ENCODE measurements at places on chromosomes 2 and 18. TPM values are rescaled to one million over a fixed set of nuclear protein-coding genes. Genes with fewer than 3 reads are reported as not detected.

- no peaks in the 10 kb centered on the region for H3K36me3 ChIP-seq
- H3K4me3 ChIP-seq = no peak overlapping the region
- H3K27me3 ChIP-seq = no peaks in the 10 kb centered on the region
- H3K27ac ChIP-seq = no peak overlapping the region
- H3K4me1 ChIP-seq = no peaks in the 10 kb centered on the region
- DNase-seq = no peak
Measured at GRCh38 chr2:24469148-24469650, 21.9 kb upstream of the NCOA1 start.

- no peaks in the 10 kb centered on the region for H3K36me3 ChIP-seq
- no peak overlapping the region for H3K4me3 ChIP-seq
- H3K27ac ChIP-seq = no peak overlapping the region
- H3K27me3 ChIP-seq = no peaks in the 10 kb centered on the region
- no peaks in the 10 kb centered on the region for H3K4me1 ChIP-seq
Measured at GRCh38 chr2:18251486-18251885, 309.0 kb downstream of the RDH14 start.

Gene OXER1
- total RNA-seq = 0.98 TPM

Gene POTEC
- total RNA-seq = not detected

Gene TUBA3E
- not detected for total RNA-seq

Gene DSC3
- not detected for total RNA-seq

DNA sequence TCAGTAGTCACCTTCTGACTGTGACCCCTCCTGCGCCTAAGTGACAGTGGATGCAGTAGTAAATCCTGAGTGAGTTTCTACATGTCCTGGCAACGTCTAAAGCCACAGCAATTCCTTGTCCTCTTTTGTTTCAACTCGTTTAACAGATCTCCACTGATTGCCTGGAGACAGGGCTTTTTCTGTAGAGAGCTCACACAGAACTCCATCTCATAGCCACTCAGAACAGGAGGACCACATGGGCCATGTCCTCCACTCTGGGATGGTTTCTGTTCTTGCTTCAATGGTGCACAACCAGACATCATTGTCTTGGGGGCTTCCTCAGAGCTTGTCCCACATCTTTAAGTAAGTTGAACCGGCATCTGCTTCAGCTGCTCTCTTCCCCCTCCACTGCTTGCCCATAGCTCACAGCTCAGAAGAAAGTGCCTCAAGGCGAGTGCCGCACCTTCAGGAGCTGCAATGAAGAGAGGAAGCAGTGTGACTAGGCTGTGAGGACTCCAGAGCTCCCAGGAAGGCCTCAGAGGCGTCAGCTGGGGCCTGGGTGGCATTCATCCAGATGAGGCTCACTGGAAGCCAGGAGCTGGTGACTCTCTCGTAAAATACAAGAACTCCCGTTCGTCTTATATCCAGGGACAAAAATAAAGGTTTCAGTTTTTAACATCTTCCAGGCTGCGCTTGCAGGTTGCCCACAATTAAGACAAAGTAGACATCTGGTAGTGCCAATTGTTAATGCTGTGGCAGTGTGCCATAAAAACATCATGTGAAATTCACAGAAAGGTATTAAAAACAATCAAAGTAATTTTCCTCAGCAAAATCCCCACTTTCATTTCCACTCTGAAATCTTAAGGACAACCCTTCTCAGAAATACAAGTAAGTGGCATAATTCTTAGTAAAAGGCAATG is 37.3 kb downstream of the ST3GAL5 start:
- no peak overlapping the region for H3K27ac ChIP-seq
- no peaks in the 10 kb centered on the region for H3K27me3 ChIP-seq
- H3K4me1 ChIP-seq = peaks cover 4% of the 10 kb centered on the region
- H3K36me3 ChIP-seq = no peaks in the 10 kb centered on the region
- no peak overlapping the region for H3K4me3 ChIP-seq

Gene INHA
- total RNA-seq = not detected

- DNase-seq = no peak
- H3K4me1 ChIP-seq = no peaks in the 10 kb centered on the region
- peaks cover 3% of the 10 kb centered on the region for H3K27me3 ChIP-seq
- peak overlapping the region; percentile 61 for H3K27ac ChIP-seq
- H3K4me3 ChIP-seq = no peak overlapping the region
Measured at GRCh38 chr18:2853926-2854664, 7.3 kb downstream of the EMILIN2 start.

DNA sequence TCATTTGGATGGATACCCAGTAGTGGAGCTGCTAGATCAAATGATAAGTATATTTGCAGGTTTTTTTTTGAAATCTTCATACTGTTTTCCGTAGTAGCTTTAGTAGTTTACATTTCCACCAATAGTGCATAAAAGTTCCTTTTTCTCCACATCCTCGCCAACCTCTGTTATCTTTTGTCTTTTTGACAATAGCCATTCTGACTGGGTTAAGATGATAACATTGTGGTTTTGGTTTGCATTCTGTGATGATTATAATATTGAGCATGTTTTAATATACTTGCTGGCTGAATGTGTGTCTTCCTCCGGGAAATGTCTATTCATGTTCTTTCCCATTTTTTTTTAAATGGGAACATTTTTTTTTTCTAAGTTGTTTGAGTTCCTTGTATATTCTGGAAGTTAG is 260.0 kb downstream of the GULP1 start:
- no peak overlapping the region for H3K4me3 ChIP-seq
- no peaks in the 10 kb centered on the region for H3K27me3 ChIP-seq
- H3K36me3 ChIP-seq = no peaks in the 10 kb centered on the region
- H3K4me1 ChIP-seq = no peaks in the 10 kb centered on the region
- H3K27ac ChIP-seq = no peak overlapping the region

DNA sequence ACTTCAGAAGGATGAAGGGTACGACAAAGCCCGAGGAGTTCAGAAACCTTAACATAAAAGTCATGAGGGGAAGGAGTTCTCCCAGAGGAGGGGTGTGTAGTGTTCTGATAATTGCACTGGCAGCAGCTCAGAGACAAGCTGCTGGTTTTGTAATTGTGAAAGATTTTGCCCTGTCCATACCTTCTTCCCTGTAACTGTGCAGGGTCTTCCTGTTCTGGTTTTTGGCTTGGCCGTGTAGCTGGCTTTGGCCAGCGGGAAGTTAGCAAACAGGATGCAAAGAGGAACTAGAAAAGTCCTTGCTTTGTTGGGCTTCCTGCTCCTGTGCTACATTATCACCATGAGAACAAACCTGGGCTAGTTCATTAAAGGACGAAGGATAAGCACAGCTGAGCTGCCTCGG is 160.8 kb downstream of the LPIN1 start:
- no peaks in the 10 kb centered on the region for H3K27me3 ChIP-seq
- no peaks in the 10 kb centered on the region for H3K4me1 ChIP-seq

DNA sequence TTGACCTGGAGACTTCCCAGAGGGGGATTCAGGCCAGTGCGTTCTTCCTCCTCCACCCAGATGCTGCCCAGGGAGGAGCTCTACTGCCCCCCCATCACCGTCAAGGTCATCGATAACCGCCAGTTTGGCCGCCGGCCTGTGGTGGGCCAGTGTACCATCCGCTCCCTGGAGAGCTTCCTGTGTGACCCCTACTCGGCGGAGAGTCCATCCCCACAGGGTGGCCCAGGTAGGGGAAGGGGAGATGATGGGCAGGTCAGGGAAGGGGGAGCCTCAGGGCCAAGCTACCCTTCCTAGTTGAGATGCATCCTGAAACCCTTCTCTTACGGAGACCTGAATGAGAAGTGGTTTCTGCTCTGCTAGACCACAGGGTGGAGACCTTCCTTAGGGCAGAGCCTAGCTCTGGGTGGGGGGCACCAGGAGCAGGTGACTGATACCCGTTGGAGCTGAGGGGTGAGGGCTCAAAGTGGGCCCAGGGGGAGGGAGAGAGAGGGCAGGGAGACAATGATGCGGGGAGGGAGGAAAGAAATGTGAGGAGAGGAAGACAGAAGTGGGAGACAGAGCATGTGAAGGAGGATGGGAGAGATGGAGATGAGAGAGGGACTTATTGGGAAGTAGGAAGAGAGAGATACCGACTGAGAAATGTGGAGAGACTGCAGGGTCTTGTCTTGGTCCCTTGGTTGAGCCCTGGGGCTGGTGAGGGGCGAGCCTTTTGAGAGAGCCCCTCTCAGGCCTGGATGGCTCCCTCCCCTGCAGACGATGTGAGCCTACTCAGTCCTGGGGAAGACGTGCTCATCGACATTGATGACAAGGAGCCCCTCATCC is 159.4 kb downstream of the DYSF start:
- H3K27me3 ChIP-seq = no peaks in the 10 kb centered on the region
- H3K4me3 ChIP-seq = no peak overlapping the region
- no peak overlapping the region for H3K27ac ChIP-seq
- H3K36me3 ChIP-seq = no peaks in the 10 kb centered on the region

GRCh38 chr2:158773121-158773520 is 22.0 kb upstream of the DAPL1 start:
- no peak for DNase-seq
- H3K27ac ChIP-seq = no peak overlapping the region
- H3K27me3 ChIP-seq = no peaks in the 10 kb centered on the region
- no peaks in the 10 kb centered on the region for H3K36me3 ChIP-seq
- H3K4me1 ChIP-seq = no peaks in the 10 kb centered on the region
- no peak overlapping the region for H3K4me3 ChIP-seq

- H3K36me3 ChIP-seq = no peaks in the 10 kb centered on the region
- DNase-seq = no peak
- H3K27ac ChIP-seq = no peak overlapping the region
- no peaks in the 10 kb centered on the region for H3K4me1 ChIP-seq
- H3K4me3 ChIP-seq = no peak overlapping the region
- H3K27me3 ChIP-seq = no peaks in the 10 kb centered on the region
Measured at GRCh38 chr2:66507673-66508201, 72.8 kb downstream of the MEIS1 start.

Gene CAPN14
- 0.33 TPM for total RNA-seq

- DNase-seq = no peak
- no peak overlapping the region for H3K4me3 ChIP-seq
- H3K27me3 ChIP-seq = no peaks in the 10 kb centered on the region
- no peaks in the 10 kb centered on the region for H3K4me1 ChIP-seq
- H3K27ac ChIP-seq = no peak overlapping the region
- H3K36me3 ChIP-seq = no peaks in the 10 kb centered on the region
Measured at GRCh38 chr18:48569139-48569914, 30.5 kb downstream of the CTIF start.

Gene MORN2
- 11.4 TPM for total RNA-seq

Gene INHBB
- 35.0 TPM for total RNA-seq

DNA sequence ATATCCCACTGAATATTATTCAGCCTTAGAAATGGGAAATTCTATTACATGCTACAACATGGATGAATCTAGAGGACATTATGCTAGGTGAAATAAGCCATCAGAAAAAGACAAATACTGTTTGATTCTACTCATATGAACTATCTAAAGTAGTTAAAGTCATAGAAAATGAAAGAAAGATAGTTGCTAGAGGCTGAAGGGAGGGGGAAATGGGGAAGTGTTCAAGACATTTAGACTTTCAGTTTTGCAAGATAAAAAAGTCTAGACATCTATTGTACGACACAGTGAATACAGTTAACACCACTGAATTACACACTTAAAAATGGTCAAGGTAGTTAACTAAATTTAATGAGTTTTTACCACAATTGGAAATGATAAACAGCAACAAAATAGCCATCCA is 835.9 kb upstream of the CHAC2 start:
- H3K27me3 ChIP-seq = no peaks in the 10 kb centered on the region
- H3K27ac ChIP-seq = no peak overlapping the region
- DNase-seq = no peak
- no peaks in the 10 kb centered on the region for H3K4me1 ChIP-seq

- peaks cover 23% of the 10 kb centered on the region for H3K27me3 ChIP-seq
- H3K36me3 ChIP-seq = no peaks in the 10 kb centered on the region
- no peaks in the 10 kb centered on the region for H3K4me1 ChIP-seq
- H3K4me3 ChIP-seq = peak overlapping the region; percentile 69
- no peak overlapping the region for H3K27ac ChIP-seq
Measured at GRCh38 chr2:241803387-241804325, 5.3 kb upstream of the NEU4 start.

Gene TRIM54
- not detected for total RNA-seq

Data from breast epithelium (tissue), 4 donors.